ENCODE measurements at places on chromosomes 6 and 20. TPM values are rescaled to one million over a fixed set of nuclear protein-coding genes. Genes with fewer than 3 reads are reported as not detected.

The CCDC170 gene
- total RNA-seq: not detected

The SNAP25 gene
- 0.43 TPM for total RNA-seq

The PI16 gene
- 33.5 TPM for total RNA-seq

The C20orf202 gene
- not detected for total RNA-seq

GRCh38 chr6:3353213-3353903 lies 94.6 kb downstream of the PSMG4 start:
- DNase-seq: no peak

DNA sequence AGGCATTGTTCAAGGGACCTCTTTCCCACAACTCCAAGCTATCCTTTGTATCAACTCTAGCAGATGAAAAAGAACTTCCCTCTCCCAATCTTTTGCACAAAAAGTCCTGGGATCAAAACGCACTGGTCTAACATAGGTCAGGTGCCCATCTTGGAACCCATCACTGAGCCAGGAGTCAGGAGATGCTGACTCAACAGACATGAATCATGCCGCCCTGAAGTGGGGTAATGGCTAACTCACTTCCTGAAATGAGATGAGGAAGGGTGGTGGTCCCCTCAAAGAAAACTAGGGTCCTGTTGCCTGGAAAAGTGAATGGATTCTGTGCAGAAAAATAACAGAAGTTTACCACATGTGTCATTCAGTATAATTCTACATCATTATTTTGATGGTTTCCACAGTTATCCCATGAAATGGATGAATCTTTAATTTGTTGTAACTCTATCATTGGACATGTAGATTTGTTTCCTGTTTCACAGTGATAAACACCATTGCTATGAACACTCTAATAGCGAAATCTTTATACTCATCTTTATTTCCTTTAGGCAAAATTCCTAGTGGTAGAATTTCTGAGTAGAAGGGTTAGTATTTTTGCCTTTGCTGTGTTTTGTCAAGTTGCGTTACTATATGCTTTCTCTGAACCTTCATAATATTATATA lies 151.3 kb downstream of the SLC16A10 start:
- DNase-seq: no peak

DNA sequence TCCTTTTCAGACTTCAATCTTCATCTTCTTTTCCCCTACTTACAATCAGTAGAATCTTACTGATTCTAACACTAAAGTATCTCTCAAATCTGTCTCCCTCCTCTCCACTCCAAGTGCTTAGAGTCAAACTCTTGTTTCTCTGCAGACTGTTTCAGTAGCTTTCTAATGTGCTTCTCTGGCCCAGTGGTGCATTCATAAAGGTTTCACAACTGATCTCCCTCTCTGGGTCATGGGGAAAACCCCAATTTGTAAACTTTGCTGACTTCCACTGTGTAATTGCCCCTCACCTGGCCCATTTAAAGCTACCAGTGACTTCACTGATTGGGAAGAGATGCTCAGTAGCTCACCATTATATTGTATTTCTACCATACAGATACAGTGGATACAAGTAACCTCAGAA lies 183.6 kb downstream of the FAXC start:
- no peak for DNase-seq

GRCh38 chr20:12093057-12093796 lies 175.5 kb downstream of the BTBD3 start:
- DNase-seq: no peak

- no peak for DNase-seq
Measured at GRCh38 chr6:6546318-6547109, 42.0 kb upstream of the LY86 start.

DNA sequence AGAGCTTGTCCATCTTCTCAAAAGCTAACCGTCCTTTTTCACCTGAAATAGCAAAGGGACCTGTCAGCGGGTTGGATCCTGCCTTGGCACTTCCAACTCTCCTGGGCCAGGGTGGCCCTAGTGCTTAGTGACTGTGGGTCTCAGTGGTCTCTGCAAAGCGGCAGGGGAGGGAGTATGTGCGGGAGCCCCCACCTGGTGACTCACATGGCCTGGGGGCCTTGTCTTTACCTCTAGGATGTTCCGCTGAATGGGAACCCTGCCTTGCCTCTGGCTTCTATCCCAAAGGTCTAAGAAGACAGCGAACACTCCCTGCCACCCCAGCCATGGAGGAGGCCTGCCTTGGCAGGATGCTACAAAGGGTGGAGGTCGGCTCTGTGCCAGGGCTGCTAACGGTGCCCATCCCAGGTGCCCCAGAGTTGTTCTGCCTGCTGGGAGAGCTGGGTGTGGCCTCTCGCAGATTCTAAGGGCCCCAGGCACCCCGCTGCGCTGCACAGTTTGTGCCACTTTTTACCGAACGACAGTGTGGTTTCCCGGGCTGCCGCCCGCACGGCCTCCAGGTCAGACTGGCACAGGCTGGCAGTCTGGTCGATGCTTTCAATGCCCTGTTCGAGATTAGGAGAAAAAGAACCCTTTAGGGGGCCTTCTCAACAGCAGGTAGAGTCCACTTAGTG lies 77.2 kb downstream of the PTPN1 start:
- no peak for DNase-seq

- no peak for DNase-seq
Measured at GRCh38 chr20:50850721-50851286, 55.9 kb downstream of the BCAS4 start.

DNA sequence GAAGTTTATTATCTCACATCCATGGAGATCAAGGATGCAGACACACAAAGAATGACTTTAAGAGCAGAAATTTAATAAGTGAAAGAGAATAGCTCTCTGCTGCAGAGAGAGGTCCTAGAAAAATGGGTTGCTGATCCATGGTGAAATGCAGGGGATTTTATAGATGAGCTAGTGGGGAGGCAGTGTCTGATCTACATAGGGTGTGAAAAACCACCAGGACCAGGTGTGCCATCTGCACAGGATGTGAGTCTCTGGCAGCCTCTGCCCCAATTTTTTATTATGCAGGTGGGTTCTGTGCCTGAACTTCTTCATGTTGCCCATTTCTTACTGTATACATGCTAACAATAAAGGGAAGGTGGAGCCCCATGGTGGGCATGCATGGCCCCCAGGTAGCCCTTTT lies 19.9 kb upstream of the NANP start:
- DNase-seq: no peak

DNA sequence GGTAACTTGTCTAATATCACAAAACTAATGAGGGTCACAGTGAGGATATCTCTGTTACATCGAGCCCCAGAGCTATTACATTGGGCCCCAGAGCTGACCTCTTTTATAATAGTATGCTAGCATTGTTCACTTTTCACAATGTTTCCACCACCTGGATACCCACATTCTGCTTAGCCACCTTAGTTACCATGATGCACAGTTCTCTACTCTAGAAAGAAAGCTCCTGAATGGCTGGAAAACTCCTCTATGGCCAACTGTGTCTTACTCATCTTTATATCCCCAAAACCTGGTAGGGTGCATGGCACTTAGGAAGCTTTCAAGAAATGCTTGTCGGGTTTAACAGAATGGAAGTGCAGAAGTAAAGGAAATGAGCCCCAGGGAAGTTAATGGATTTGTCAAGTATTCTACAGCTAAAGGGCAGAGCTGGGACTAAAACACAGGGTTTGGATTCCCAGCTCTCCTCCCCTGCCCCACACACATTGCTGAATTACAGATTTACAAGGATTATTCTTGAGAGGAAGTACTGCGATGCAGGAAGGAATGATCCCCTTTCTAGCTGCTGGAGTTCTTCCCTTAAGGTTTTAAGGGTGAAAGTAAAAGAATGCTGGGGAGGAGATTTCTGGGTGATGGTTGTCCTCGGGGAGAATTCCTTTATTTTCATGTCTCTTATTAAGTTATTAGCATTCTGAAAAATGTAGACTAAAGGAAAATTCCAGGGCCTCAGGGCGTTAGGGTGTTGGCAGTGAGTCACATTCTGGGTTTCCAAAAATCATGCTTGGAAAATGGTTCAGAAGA lies 16.1 kb upstream of the HINT3 start:
- no peak for DNase-seq

Measured in ascending aorta (tissue), 2 donors.